ENCODE measurements at places on chromosomes 4 and X.

GRCh38 chrX:21374163-21374993 is at the start of gene CNKSR2:
Gene CNKSR2 (plus strand): TSS chrX:21374418. CDS start chrX:21374898, 480 bp downstream.
- DNase-seq: peak; percentile 82

DNA sequence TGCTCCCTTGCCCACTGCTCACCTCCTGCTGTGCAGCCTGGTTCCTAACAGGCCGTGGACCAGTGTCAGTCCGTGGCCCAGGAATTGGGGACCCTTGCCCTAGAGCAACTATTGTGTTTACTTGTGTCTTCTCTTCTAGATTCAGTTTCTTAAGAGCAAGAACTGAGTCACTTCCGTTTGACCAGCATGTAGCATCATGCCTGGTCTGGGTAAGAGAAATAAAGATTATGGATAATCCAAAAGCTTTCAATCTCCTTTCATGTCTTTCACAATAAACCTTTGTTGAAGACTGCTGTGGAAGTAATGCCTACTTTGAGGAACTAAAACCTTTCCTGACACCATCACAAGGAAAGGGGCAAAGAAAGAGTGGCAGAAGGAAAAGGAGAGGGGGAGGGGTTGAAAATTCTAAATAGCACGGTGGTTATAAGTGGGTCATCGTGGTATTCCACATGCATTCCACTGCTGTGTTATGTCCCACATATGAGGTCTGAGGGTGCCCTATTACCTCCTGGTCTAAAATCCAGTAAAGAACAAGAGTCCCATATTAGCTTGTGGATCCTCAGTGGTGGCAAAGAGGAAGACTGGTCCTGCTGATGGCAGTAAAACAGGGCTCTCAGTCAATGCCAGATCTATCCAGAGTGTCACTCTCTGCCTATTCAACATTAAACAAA is 133.4 kb downstream of the RASL11B start:
- no peak for DNase-seq

DNA sequence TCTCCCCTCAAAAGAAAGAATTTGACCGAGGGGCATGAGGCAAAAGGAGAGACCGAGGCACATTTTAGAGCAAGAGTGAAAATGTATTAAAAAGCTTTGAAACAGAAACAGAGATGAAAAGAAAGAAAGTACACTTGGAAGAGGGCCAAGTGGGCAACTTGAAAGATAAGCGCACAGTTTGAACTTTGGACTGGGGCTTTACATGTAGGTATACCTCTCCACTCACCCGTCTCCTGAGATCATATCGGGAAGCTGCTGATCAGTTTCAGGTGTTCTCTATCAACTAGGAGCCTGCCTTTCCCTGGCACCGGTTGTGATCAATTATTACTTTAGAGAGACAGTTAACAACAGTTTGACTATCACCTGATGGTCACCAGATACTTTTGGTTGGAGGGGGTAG is 2666.5 kb downstream of the ARAP2 start:
- DNase-seq: no peak

- no peak for DNase-seq
These were observed 36.3 kb downstream of the ARAP2 start for GRCh38 chr4:36207831-36208520.

- DNase-seq: no peak
These were observed 208.4 kb downstream of the DCLK2 start for GRCh38 chr4:150286656-150287055.

- no peak for DNase-seq
These were observed 53.7 kb downstream of the LNX1 start for GRCh38 chr4:53537606-53538005.

DNA sequence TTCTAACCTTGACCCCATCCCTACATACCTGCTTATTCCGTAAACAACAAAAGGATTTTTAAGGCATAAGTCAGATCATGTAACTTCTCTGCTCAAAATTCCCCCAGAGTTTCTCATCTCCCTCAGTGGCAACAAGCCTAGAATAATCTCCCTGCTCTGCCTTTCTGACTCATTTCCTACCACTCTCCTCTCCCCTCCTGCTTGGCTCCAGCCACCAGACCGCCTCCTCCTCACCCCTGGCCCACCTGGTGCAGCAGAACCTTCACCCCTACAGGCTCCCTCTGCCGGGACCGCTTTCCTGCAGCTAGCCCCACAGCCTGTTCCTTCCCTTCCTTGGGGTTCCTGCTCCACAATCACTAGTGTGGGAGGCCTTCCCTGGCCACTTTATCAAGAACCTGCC is 32.1 kb downstream of the TSPAN5 start:
- no peak for DNase-seq

- DNase-seq: no peak
These were observed 33.6 kb upstream of the TAPT1 start for GRCh38 chr4:16259889-16260246.

GRCh38 chrX:134671294-134671693 is 13.0 kb upstream of the PLAC1 start:
- DNase-seq: no peak

- no peak for DNase-seq
These were observed 50.3 kb downstream of the SSX3 start for GRCh38 chrX:48306175-48306574.

DNA sequence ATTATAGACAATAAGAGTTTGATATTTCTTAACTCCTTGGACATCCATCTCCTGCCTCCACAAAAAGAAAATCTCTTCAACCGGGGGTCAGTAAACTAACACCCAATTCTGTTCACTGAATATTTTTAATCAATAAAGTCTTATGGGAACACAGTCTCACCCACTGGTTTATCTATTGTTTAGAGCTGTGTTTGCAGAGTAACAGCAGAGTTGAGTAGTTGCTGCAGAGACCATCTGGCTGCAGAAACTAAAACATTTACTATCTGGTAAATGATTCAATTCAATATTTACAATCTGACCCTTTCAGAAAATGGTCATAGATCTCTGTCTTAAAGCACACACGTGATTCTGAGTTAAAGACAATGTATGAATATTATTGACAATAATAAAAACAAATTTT is 94.0 kb downstream of the TMA16 start:
- DNase-seq: no peak

- DNase-seq: no peak
These were observed 11.6 kb upstream of the MND1 start for GRCh38 chr4:153332936-153333335.

DNA sequence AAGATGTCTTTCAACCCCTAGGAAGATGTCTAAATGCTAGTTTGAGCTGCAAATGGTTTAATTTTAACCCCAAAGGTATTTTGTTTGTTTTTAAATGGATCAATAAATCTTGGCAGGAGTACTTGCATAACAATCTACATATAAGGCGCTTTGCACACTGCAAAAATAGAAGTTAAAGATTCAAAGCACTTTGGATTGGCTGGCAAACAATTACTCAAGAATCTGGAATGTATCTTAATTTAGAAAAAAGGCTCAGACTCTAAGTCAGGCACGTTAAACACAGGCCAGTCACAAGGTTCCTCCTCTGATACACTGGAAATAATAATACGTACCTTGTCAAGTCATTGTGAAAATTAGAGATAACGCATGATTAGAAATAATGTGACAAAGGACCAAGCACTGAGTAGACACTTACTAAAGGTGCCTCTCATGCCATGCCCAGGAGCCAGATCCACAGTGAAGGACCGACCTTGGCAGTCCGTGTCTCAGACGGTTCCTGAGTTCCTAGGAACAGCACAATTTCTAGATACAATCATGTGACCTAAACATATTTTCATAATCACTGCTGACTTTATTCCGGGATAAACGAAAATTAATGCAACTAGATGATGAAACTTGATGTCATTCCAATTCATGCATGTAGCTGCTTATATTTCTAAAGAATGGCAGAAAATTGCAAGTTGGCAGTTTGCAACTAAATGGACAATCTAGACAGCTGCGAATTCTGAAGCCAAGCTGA is 49.6 kb downstream of the PROM1 start:
- DNase-seq: no peak

DNA sequence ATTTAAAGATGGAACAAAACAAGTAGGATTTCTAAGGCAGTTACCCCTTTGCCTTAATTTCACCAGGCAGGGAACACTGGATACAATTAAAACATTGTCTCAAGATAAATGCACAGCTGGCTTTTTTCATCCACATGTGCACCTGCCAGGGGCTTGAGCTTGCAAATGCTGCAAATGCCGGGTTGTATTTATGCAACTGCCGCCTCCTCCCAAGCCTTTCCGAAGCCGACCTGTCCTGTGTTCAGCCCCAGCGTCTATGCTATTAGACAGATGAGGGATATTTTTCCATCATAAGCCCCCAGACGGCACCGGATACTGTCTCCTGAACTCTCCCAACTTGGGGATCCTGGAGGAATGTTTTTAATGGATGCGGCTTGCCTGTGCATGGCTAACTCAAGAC is 251.6 kb downstream of the CRLF2 start:
- DNase-seq: no peak

GRCh38 chr4:150322646-150323045 is 244.4 kb downstream of the DCLK2 start:
- DNase-seq: no peak

GRCh38 chr4:121227341-121227792 is 63.2 kb upstream of the TNIP3 start:
- DNase-seq: peak; percentile 48

Data from CD4-positive, alpha-beta T cell treated with Interleukin-1 beta for 1 hour (primary cell).